Germinal center (tissue), 1 donor: ENCODE measurements at places on chromosomes 7 and 10.

DNA sequence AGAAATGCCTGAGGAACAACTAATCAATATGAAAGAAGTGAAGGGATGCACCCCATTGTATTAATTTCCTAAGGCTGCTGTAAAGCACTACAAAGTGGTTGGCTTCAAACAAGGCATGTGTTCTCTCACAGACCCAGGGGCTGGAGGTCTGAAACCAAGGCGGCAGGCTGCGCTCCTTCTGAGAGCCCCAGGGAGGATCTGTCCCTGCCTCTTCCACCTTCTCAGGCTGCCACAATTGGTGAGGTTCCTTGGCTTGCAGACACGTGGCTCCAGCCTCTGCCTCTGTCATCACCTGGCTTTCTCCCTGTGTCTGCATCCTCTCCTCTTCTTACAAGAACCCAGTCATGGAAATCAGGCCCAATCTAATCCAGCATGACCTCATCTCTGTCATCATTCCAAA is 110.1 kb downstream of the TNS3 start:
- no peak for DNase-seq

DNA sequence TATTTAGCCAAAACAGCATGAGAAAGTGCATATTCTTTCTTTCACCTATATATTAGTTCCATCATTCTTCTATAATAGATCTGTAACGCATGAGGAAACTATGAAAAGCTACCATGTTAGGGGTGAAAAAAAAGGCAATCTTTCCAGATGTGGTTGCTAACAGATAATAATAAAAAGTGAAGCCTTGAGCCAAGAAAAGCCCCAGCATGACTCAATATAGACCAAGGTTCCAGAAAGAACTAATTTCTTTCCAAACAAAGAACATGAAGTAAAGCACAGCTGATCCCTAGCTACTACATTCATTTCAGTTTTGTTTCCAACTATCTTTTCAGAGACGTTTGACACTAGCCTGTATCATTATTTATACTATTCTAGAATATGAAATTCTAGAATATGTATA is 16.4 kb downstream of the ARL4A start:
- no peak for DNase-seq

DNA sequence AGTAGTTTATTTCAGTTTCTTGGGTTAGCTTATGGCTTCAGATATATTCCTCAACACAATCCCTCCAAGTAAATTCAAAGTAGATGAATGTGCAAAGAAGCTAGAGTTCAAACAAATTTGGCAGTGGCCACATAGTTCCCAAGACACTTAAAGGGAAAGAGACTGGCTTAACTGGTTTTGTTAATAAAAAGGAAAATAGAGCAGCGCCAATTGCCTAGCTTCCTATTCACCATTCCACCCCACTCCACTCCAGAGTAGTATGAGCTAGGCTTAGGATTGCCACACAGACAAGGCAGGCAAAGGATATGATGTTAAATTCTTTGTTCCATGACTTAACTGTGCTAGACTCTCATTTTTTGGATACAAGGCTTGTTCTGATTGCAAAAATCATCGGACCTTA is 2.0 kb downstream of the XRCC2 start:
- DNase-seq = no peak

- no peak for DNase-seq
Measured at GRCh38 chr10:118918587-118918986, 110.9 kb upstream of the NANOS1 start.

DNA sequence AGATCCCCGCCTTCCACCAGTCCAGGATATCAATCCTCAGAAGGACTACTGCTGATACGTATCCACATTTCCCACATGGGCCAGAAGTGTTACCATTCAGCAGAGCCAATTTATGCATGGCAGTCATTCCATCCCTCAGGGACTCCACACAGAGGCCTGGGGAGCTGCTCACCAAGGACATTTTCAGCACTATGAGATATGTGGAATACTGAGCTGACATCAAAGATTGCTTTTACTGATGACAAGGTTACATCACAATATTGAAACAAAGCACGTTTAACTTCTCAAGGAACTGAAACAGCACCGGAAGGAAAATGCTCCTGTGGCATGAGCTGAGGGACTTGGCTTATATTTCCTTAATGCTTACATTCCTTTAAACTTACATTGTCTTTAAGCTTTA is 335.1 kb downstream of the BMPER start:
- no peak for DNase-seq
